Activated T-cell treated with anti-CD3 and anti-CD28 coated beads, Interleukin-2, amount 50 U/mL, for 72 hours (primary cell): ENCODE measurements at places on chromosomes 13 and 19. TPM values are rescaled to one million over a fixed set of nuclear protein-coding genes. Genes with fewer than 3 reads are reported as not detected.
A peak's percentile ranks its signal among the peaks of the same experiment; 100 is the strongest.

The UBE2M gene
- total RNA-seq = 116 TPM

The FCER2 gene
- 7.7 TPM for total RNA-seq

DNA sequence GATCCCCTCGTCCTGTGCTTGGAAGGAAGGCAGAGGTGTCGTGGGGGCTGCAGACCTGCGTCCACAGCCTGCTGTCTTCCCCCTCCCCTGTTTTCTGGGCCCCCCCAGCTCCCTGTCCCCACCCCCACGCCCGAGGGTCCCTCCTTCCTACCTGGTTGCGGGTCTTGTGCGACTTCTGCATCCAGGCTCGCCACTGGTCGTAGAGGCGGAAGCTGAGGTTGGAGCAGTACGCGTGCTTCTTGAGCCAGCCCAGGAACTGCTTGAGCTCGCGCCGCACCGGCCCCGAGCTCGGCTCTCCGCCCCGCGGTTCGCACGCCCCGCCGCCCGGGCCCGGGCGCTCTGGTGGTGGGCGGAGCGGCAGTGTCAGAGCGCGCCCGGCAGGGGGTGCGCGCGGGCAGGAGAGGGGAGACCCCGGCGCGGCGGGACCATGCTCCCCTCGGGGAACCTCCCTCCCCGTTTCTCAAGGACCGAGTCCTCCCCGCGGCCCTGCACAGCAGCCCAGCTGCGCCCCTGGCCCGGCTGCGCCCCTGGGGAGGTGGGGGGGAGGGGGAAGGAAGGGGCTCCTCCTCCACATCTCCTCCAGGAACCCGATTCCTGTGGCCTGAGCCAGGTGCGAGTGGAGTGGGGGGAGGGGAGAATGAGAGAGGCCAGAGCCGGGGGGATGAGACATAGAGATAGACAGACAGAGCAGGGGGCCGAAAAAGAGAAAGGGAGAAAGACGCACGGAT lies 5.7 kb downstream of the REX1BD start:
- peak; percentile 88 for DNase-seq

DNA sequence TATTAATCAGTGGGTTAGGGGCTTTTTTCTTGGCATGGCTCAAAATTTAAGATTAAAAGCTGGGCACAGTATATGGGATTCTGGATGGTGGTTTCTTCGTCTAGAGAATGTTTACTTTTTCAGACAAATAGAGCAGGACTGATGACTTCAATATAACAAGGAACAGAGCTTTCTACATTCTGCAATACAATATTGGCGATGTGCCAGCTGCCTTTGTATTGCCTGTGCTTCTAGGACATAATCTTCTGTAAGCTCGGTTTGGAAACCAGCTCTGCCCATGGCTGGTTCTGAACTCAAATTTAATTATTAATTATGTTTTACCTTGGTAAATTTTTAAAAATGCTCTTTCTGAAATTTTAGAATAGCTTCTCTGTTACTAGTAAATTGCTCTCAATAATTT lies 139.1 kb upstream of the TRPC4 start:
- DNase-seq = no peak

DNA sequence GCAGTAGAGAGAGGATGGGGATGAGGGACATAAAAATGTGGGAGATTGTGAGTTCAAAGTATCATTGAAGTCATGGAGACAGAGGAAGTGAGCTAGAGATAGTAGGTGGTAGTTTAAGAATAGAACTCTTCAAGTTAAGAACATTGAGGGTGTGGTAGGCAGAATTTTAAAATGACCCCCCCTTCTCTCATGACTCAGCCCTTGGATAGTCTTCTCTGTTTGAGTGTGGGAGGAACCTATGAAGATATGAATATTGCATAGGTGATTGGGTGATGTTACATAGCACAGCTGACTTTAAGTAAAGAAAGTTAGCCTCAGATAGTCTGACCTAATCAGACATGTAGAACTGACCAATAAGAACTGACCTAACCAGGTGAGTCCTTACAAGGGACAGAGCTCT lies 418.6 kb downstream of the FOXO1 start:
- DNase-seq = no peak
